ENCODE measurements at places on chromosomes 13 and 19.
A peak's percentile ranks its signal among the peaks of the same experiment; 100 is the strongest.

DNA sequence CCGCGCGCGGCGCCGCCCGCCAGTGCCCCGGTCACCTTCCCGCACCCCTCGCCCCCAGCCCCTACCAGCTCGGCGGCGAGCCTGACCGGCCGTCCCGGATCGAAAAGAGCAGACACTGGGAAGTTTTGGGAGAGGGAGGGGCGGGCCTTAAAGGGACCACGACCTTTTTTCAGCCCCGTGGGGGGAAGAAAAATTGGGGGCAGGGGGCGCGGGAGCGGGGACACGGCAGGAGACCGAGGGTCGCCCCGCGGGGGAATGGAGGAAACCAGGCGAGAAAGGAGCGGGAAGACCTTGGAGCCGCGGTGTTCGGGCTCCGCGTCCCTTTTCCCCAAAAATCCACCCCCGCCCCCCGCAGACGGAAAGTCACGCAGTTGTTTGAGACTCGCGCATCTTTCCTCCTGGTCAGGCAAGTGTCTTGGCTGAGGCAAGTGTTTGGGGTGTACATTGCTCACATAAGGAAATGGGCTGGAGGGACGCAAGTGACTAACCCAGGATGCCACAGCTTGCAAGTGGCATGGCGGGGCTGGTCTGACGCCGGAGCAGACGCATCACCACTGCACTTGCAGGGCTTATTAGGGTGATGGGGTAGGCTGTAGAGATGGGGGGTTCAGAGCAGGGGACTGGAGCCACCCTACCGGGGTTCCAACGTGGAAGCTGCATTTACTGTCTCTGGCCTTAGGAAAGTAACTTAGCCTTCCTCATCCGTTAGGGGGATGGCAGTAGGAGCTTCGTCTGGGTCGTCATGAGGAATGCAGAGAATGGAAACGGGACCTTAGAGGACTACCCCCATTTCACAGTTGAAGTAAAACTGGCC is 2.7 kb upstream of the HNRNPL start:
- peak; percentile 51 for DNase-seq

GRCh38 chr19:39623946-39624345 is 21.6 kb downstream of the LGALS13 start:
- DNase-seq: no peak

- DNase-seq: no peak
These were observed 2.1 kb downstream of the POU4F1 start for GRCh38 chr13:78601124-78601873.

GRCh38 chr19:8517551-8518442 is 3.8 kb upstream of the ZNF414 start:
- DNase-seq: no peak

DNA sequence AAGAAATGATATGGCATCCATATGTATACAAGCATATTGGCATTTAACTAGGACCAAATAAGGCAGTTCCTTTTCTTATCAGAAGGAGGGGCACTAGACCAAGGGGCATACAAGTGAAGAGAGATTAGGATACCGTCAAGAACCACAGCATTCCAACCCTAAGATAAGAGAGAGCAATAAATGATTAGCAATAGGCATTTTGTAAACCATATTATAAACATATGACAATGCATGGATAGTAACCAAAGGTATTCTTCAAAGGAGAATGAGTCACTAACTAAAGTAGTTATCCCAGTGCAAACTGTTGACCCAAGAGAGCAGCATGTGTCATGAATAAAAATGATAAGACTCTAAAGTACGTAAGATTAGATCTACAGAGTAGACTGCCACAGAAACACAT is 500.9 kb upstream of the HTR2A start:
- DNase-seq: no peak

DNA sequence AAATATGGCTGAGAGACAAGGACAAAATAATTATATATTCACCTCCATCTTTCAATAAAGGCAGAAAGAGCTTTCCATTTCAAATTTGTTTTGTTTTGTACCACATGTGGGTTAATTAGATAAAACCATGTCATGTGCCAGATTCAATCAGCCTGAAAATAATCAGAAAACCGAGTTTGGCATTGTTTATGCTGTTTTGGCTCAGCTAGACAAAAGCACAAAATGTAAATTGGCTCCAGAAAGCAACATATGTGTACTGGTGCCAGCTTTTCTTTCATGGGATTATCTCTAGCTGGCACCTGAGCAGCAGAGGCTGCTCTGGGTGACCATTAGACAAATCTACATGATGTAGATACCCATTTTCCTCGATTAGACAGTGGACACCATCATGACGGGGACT is 9.2 kb upstream of the DNAJC15 start:
- DNase-seq: no peak

DNA sequence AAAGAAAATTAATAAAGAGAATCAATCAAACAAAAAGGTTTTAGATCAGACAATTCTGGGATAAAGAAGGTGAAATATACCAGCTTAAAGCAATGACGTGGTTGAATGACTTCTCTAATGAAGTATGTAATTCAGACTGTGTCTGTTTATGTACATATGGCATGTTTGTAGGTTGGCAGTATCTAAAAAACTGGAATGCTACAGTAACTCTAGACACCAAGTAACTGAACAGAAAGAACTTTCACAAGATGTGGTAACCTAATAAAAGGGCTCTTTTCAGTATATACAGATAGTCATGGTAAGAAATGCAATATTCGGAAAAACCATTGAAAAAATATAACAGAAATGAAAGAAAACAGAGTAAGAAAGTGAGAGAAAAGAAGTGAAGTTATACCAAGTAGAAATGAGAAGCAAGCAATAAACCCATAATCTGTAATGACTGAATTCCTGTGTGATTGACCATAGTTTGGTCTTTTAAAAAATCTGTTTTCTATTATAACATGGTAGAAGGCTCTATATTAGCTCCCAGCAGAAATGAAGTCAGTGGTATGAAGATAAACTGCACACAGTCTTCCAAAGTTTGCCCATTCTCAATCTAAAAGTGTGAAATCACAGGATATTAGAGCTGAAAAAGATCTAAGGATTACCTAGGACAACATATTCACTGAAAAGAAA is 31.4 kb downstream of the ELF1 start:
- no peak for DNase-seq

- no peak for DNase-seq
These were observed 52.6 kb downstream of the RGCC start for GRCh38 chr13:41509971-41510370.

GRCh38 chr13:77699059-77699680 is 1.7 kb downstream of the SLAIN1 start:
- DNase-seq: no peak

GRCh38 chr19:36331353-36332228 is 47.4 kb downstream of the ZFP14 start:
- DNase-seq: peak; percentile 68

GRCh38 chr19:15722956-15723355 is 4.9 kb upstream of the OR10H2 start:
- no peak for DNase-seq

DNA sequence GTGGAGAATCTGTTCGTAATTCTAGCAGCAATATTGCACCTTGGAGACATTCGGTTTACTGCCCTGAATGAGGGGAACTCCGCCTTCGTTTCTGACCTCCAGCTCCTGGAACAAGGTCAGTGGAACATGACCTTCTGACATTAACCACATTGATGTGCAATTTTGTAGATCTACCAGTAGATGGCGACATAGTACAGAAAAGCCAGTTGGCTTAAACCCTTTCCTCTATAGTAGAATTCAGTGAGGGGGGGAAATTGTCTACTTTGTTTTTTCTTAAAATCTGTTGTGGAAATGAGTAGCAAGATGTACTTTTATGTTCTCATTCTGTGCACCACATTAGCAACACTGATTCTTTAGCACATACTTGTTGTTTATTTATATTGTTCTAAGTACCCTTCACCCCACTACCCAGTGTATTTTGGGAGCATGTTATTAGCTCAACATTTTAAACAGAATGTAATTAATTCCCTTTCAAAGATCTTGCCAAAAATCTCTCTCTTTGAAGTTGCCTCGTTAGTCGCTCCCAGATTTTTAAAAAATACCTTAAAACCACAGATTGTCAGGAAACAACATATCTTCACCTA is 332.2 kb downstream of the MYO16 start:
- DNase-seq: no peak

DNA sequence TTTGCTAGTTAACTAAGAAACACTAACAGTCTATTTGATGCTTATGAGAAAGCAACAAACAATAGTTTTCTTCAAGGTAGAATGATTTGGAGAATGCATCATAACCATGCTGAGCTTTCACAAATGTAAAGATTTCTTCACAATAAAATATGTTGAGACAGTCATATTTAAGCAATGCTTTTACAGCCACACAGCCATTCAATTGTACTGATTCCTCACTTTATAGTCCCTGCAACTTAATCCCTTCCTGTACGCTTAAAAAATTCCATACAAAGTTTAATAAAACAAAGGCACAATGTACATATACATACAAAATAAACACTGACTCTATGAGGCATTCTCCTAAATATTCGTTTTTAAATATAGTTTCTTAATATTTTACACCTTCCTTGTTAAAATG is 4.7 kb upstream of the ACOD1 start:
- DNase-seq: no peak

DNA sequence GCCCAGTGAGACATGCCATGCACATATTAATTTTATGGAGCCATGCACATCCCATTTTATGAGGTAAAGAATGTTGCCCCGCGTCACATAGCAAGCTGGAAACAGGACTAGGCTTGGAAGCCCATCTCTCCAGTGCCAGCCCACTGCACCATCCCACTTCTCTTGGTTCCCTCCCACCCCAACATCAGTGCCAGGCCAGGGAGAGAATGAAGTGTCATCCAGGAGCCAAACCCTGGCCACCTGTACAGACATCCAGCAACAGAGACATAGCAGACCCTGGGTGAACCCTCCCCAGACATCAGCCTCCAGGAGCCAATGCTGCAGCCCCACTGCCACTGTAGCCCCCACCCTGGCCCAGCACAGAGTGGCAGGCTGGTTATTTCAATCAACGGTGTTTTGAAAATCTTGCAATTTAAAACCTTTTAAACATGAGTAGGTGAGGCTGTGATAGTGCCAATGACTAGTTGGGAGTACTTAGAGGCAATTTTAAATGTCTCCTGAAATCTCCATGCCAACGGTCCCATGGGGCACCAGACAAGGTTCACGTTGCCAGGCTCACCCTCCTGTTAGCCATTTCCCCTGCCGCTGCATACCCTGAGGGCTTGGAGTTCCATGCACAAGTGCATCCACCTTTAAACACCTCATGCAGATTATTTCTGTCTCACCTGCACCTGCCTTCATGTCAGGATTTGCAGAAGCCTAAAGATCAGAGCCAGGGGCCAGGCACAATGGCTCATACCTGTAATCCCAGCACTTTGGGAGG is 34.7 kb downstream of the VSTM2B start:
- no peak for DNase-seq

DNA sequence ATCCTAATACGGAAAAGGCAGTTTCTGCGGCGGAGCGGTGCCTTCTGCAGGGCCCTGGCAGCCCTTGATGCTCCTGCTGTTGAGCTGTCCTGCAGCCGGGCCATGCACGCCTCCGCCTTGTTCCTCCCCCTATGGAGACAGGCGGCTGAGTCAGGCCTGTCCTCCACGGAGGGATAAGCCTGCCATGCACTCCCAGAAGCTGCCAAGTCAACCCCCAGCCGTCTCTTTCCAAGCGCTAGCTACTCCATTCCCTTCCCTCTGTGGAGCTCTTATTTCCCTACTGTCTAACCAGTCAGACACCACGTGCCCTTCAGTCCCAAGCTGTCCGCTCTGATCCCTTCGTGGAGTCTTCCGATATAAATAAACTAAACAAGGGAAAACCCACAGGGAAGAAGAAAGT is 197.0 kb downstream of the COL4A1 start:
- DNase-seq: no peak

DNA sequence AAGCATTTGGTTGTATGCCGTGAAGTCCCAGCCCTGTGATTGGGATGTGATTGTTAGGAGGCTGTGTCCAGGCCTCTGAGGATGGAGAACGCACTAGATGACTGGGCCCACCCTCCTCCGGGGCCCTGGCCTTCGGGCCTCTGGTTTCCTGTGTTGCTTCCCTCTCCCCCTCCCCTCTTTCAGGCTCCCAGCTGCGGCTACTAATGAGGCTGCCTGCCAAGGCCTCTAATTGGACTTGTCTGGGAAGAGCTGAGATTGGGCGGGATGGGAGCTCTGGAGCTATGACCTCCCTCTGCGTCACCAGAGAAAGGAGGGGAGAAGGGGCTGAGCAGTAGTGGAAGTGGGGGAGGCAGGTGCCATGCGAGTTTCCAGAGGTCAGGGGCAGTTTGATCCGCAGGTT is 9.9 kb downstream of the PTH2 start:
- DNase-seq: no peak

DNA sequence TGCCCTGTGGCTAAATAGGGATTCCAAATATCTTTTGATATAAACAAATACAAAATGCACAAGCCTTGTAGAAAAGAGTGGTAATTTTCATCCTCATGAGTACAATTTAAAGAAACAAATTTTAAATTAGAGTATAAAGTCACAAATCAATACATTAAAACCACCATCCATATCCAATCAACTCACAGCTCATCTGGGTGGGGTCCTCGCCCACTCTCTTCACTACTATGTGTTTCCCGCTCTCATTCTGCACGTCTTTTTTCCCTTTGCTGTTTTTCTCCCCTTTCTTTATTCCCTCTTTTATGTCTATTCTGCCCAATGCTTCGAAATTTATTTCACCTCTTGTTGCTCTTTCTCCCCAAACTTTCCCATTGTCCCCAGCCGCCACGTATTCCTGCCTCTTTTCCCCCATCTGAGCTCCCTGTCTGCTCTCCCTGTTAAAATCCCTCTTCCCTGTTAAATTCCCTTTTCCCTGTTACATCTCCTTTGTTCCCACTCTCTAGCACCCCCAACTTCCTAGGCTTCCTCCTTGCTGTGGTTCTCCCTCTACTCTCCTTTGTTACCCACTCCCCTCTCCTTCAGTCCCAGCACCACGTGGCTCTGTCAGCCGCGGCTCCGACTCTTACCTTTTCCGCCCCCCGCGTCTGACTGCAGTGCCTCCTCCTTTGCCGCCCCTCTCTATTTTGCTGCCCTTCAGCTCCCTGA is 1.3 kb downstream of the ZNF616 start:
- DNase-seq: peak; percentile 1

DNA sequence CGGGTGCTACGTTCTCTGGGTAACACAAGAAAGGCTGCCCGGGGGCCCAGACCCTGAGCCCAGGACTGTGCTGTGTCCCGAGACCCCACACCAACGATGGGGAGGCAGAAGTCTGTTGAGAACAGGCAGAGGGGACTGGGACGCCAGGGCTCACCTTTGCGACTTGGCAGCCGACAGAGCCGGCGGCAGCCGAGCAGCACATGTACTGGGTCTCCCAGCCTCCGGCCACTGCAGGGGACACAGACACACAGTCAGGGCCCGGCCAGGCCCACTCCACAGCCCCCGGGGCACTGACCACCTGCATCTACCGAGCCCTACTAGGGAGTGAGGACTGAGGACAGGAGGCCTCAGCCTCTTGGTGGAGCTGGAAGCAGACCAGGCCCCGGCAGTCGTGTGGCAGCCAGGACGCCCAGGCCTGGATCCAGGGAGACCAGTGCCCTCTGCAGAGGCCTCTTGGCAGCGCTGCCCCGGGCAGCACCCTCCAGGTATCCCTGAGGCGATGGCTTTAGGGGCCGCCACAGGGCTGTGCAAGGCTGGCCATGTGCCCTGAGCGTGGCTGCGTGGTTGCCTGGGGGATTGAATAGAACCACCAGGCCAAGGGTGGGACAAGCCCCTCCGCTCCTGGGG is 5.6 kb upstream of the ATP8B3 start:
- no peak for DNase-seq

GRCh38 chr13:32528358-32528757 is 10.2 kb downstream of the N4BP2L2 start:
- DNase-seq: no peak

All from hypothalamus (tissue), 51 donors.